Islet precursor cell (in vitro differentiated cells): ENCODE measurements at places on chromosomes 6 and 20.

GRCh38 chr20:62581806-62582205 lies 60.5 kb upstream of the SLCO4A1 start:
- DNase-seq: no peak

- DNase-seq: peak; percentile 94
Observed at GRCh38 chr6:41442800-41443501, 103.2 kb upstream of the FOXP4 start.

- DNase-seq: no peak
Observed at GRCh38 chr6:125871365-125871764, 80.6 kb downstream of the NCOA7 start.

- no peak for DNase-seq
Observed at GRCh38 chr6:107118976-107119375, 3.7 kb upstream of the BEND3 start.

GRCh38 chr20:6559791-6560190 lies 207.7 kb upstream of the BMP2 start:
- no peak for DNase-seq

DNA sequence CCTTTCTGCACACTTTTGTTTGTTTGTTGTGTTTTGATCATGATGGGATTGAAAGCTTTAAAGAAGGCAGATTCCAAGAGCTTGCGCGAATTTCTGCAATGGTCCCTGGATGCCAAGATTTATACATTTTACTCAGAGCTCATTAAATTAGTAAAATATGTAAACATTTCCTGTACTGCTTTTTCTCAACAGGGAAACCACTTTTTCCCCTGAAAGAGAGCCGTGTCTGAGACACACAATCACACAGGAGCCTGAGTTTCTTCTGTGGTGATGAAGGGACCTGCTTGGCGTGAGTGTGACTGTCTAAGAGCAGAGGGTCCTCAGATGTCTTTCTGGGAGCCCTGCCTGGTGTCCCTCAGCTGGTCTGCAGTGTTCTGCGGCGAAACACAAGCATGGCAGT lies 12.1 kb upstream of the TAGAP start:
- DNase-seq: no peak
